ENCODE measurements at places on chromosomes 5 and 9.

- peak; percentile 88 for DNase-seq
These were observed 80.7 kb downstream of the C9orf152 start for GRCh38 chr9:110126986-110127864.

DNA sequence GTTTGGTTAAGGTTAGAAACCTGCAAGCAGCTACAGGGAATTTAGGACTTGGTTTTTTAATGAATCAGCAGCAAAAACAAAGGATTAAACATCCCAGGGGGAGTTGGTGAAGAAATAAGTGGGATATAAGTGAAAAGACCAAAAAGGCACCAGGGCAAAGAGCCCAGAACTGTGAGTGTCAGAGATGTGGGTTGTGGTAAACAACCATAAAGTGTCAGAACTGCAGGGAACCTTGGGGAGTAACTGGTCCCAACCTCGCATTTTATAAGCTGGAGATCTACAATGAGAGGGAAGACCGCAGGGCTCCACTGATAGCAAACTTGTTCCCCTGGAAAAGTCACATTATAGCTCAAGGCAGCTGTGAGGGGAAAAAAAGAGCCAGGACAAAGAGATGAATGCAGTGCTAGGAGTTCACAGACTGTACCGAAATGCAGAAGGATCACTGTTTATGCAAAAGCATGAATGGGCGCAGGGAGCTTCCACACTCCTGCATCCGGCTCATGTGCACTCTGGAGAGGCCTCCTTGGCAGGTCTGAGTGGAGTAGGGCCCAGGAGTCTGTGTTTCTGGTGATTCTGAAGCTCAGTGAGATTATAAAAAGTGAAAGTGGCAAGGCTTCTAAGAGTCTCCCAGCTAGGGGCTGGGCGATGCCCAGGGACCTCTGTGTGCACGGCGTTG lies 156.3 kb downstream of the GOLPH3 start:
- peak; percentile 50 for DNase-seq

- no peak for DNase-seq
These were observed 275.5 kb downstream of the SPOCK1 start for GRCh38 chr5:137223324-137224295.

GRCh38 chr9:19160085-19160484 lies 32.8 kb upstream of the PLIN2 start:
- no peak for DNase-seq

GRCh38 chr9:20312732-20313131 lies 309.6 kb downstream of the MLLT3 start:
- DNase-seq = no peak

GRCh38 chr9:134186471-134187109 lies 22.2 kb upstream of the RNU6ATAC start:
- peak; percentile 31 for DNase-seq
